ENCODE measurements at places on chromosomes 6 and 20.
A peak's percentile ranks its signal among the peaks of the same experiment; 100 is the strongest.

GRCh38 chr6:24935366-24936152, at the start of gene RIPOR2:
Gene RIPOR2, minus strand, starts transcription at chr6:24935960. Its CDS starts 62 bp downstream, at chr6:24935898.
- no peak for DNase-seq

DNA sequence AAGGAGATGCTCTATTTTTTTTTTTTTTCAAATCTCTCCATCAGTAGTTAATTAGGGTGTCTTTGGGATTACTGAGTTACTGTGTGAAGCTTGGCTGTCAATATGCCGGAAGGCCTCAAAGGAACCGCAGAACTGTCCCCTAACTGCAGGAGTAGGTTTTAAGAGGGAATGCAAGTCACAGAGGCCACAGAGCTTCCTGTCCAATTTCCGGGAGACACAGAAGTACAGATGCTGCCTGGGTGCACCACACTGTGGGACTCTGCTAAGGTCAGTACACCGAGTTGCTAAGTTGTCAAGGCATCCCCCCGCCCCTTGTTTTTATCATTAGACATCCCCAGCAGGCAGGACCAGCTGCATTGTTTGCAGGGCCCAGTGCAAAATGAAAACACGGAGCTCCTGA, 120.2 kb upstream of the RAB32 start:
- DNase-seq: no peak

DNA sequence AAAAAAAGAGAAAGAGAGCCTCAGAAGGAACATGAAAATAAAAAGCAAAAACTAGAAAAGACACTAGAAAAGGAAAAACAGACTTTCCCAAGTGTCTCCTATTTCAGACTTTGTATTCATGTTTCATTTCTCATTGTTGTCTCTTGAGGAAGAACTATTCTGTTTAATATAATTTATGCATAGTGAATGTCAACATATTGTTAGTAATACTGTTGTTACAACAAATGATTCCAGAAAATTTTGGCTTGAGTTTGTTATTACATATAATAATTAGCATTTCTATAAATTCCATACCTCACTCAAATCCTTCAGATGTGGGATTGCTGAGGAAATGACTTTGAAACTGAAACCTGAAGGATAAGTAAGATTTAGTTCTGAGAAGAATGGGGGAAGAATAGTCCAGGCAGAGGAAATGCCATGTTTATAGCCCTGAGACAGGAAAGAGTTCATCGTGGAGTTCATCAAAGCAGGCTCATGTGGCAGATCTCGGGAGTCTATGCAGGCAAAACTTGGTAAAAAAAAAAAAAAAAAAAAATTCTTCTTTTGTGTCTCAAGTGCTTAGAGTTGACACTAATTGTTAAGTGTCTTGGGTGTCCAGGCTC, 53.1 kb upstream of the EIF2S2 start:
- DNase-seq: no peak

DNA sequence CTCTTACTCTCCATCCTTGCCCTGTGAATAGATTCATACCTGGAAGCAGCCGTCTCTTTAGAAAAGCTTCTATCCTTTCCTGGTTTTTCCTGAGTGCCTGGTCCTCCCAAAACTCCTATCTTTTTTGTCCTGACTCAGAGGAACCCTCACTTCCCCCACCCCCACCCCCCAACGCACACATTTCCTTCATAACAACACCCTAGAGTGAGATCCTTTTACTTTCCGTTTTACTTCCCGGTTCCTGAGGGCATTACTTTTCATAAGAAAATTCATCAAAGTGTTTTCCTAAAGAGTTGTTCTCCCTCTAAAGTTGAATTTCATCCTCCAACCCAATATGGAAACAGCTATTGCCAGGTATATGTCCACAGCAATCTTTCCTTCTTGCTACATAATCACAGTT, 327.0 kb downstream of the NRN1 start:
- DNase-seq: no peak

- peak; percentile 7 for DNase-seq
Measured at GRCh38 chr6:83127976-83128375, 60.5 kb downstream of the DOP1A start.

Data from fibroblast of lung (primary cell).